ENCODE measurements at places on chromosomes 6 and 20. TPM values are rescaled to one million over a fixed set of nuclear protein-coding genes. Genes with fewer than 3 reads are reported as not detected.

The MLIP gene
- 1.0 TPM for total RNA-seq

The SLC16A10 gene
- 18.0 TPM for total RNA-seq

The FAM162B gene
- 1.1 TPM for total RNA-seq

The SLC12A5 gene
- total RNA-seq: 6.9 TPM

The ACTL10 gene
- total RNA-seq: 0.66 TPM

The CCR6 gene
- not detected for total RNA-seq

The OR12D2 gene
- total RNA-seq: not detected

DNA sequence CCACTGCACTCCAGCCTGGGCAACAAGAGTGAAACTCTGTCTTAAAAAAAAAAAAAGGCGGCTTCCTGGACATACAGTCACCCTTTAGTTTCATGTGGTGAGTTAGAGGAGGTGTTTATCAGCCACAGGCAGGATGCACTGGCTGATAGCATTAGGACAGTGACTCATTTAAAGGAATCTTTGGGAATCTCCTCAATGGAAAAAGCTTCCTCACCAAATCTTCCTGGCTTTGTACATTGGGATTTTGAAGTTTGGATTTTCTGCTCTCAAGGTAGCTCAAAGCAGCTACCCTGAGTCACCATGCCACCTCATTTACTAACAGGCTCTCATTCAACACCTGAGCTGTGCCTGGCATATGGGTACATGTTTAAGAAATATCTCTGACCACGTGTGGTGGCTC, 20.2 kb downstream of the PRPH2 start:
- DNase-seq: no peak

GRCh38 chr20:12265662-12266061, 348.0 kb downstream of the BTBD3 start:
- DNase-seq: no peak

- no peak for DNase-seq
Measured at GRCh38 chr6:150001295-150002008, 23.9 kb downstream of the RAET1L start.

GRCh38 chr20:37316116-37316774, 26.8 kb downstream of the MANBAL start:
- DNase-seq: no peak

- no peak for DNase-seq
Measured at GRCh38 chr6:43995137-43995536, 132.1 kb downstream of the MRPL14 start.

DNA sequence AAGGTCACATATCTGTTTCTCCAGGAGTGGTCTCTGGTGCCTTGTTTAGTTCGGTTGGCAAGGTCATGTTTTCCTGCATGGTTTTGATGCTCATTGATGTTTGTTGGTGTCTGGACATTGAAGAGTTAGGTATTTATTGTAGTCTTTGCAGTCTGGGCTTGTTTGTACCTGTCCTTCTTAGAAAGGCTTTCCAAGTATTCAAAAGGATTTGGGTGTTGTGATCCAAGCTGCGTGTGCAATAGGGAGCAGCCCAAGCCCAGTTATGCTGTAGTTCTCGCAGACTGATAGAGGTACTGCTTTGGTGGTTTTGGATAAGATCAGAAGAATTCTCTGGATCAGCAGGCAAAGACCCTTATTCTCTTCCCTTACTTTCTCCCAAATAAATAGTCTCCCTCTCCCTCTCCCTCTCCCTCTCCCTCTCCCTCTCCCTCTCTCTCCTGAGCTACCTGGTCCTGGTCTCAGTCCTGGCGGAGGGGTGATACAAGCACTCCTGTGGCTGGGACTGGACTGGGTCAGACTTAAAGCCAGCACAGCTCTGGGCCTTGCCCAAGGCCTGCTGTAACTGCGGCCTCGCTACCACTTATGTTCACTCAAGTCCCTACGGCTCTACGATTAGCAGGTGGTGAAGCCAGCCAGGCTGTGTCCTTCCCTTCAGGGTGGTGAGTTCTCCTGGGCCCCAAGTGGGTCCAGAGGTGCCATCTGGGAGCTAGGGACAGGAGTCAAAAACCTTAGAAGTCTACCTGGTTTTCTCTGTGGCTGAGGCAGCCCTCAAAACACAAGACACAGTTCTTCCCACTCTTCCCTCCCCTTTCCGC, 27.3 kb upstream of the GRM4 start:
- DNase-seq: no peak

DNA sequence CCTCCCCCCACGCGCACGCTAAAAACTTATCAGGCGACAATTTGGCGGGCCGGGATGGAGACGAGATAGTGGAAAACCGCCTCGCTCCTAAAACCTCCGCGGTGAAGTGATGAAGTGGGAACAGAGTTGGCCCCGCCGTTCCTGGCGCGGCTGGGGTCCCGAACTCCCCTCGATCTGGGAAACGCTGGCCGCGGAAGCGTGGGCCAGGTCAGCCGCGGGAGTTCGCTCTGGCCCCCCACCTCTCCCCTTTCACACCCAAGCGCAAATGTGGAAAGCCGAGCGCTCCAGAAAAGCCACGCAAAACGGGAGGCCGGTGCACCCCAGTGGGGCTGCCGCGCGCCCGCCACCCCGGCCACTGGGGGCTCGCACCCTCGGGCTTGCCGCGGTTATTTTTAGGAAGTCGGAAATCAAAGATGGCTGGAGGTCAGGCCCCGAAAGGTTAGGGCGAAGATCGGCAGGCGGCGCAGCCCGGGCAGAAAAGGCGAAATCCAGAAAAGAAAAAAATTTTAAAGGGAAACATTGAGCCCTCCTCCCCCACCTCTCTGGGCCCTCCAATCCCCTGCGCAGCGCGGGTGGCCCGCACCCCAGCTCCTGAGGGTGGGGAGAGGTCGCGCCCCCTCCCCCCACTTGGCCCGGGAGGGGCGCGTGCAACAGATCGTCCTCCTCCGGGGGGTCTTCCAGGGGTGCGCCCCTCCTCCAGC, 1.0 kb downstream of the SALL4 start:
- DNase-seq: no peak

GRCh38 chr20:33433465-33434234, 9.9 kb downstream of the SNTA1 start:
- no peak for DNase-seq

- DNase-seq: no peak
Measured at GRCh38 chr6:158010591-158011477, 29.2 kb downstream of the SYNJ2 start.

DNA sequence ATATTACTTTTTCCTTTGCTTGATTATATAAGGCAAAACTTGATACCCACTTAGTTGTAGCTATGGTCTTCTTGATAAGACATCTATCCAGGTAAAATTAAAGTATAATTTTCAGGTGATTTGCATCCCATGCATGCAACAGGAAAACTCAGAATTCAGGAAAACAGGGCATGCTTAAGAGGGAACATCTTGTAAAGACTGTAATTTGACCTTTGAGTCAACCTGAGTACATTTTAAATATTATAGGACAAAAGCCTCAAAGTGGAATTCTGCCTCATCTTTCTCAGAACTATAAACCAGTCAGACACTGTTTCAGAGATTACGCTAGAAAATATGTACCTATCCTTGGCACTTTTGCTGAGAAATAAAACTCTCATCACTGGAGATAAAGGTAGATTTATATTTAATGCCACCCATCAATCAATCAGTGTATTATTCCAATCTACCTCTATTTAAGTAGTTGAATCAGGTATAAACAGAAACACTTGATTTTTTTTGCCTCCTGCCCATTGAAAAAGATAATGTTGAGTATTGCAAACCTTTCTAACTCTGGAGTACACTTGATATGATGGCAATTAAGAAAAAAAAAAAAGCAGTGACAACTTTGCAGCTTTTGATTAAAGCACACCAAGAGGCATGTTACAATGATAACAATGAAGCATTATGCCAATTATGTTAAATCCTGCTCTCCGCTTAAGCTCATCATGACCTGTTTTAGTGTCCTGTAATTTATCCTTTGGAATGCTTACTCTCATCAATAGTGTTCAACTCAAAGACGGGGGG, 2.8 kb downstream of the CITED2 start:
- no peak for DNase-seq

GRCh38 chr6:46867411-46867810, 54.3 kb downstream of the ADGRF5 start:
- no peak for DNase-seq

GRCh38 chr20:3622406-3622805, 40.8 kb downstream of the GFRA4 start:
- DNase-seq: no peak

DNA sequence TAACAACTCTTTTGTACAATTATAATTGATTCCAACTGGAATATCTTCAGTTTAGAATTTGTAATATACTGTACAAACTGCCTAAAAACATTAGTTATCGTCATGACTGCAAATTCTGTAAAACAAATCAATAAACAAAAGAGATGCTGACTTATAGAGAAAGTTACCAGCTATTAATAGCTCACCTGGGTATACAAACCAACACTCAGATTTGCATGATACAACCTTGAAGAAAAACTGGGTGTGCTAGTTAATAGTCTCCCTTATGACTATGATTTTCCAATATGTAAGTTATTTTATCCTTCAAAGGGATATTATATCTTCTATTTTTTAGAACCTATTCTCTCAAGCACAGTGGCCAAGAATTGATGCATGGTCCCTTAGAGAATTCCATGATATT, 698.5 kb downstream of the FRK start:
- no peak for DNase-seq

GRCh38 chr6:137848672-137849071, 18.4 kb upstream of the TNFAIP3 start:
- DNase-seq: no peak

Measured in mesothelial cell of epicardium (in vitro differentiated cells).